Naive thymus-derived CD8-positive, alpha-beta T cell (primary cell): ENCODE measurements at places on chromosomes 1 and 21.

GRCh38 chr1:79259390-79260336, 253.1 kb upstream of the ADGRL4 start:
- no peak overlapping the region for H3K27ac ChIP-seq
- H3K36me3 ChIP-seq, result no peaks in the 10 kb centered on the region
- DNase-seq, result no peak
- H3K4me3 ChIP-seq, result no peak overlapping the region
- no peaks in the 10 kb centered on the region for H3K27me3 ChIP-seq

- no peak for DNase-seq
- no peak overlapping the region for H3K27ac ChIP-seq
- H3K36me3 ChIP-seq, result no peaks in the 10 kb centered on the region
- H3K4me3 ChIP-seq, result no peak overlapping the region
- no peaks in the 10 kb centered on the region for H3K4me1 ChIP-seq
- no peaks in the 10 kb centered on the region for H3K27me3 ChIP-seq
These were observed 1046.2 kb downstream of the KCNT2 start for GRCh38 chr1:195562074-195562473.

- H3K27ac ChIP-seq, result no peak overlapping the region
- DNase-seq, result no peak
- H3K4me3 ChIP-seq, result no peak overlapping the region
- H3K36me3 ChIP-seq, result no peaks in the 10 kb centered on the region
These were observed 6.4 kb downstream of the XCL1 start for GRCh38 chr1:168582688-168583336.

DNA sequence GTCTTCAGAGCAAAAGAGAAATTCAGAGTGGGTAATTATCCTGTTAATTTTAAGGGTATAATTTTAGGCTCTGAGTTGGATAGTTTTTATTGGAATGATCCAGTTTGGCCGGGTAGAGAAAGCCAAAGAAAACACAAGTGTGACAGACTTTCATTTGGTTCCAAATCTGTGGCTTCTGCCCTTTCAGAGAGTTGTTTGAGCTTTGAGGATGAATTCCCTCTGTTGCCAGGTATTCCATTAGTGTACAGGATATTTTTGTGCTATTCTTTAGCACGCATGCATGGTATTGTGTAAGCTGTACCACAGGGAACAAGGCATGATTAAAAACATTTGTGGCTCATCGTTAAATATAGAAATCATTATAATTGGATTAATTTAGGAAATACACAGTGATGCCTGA, 384.4 kb downstream of the ADGRL2 start:
- H3K27me3 ChIP-seq, result peaks cover 3% of the 10 kb centered on the region
- H3K4me3 ChIP-seq, result no peak overlapping the region
- H3K36me3 ChIP-seq, result no peaks in the 10 kb centered on the region
- H3K4me1 ChIP-seq, result no peaks in the 10 kb centered on the region
- no peak overlapping the region for H3K27ac ChIP-seq

DNA sequence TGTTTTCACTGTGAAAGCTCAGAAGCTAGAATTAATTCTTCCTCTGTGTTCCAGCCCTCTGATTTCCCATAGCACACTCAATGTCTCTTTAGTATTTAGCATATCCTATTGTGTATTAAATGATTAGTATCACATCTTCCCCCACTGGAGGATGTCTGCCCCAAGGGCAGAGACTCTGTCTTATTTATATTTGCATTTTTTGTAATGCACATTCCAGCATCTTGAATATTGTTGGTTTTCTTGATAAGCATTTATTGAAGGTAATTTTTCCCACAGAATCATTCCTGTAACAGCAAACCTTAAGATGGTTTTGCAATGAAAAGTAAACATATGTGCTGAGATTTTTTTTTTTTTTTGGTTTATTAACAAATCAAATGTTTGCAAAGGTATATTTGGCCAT, 34.1 kb downstream of the CENPF start:
- no peak overlapping the region for H3K27ac ChIP-seq
- no peaks in the 10 kb centered on the region for H3K27me3 ChIP-seq
- peaks cover 29% of the 10 kb centered on the region for H3K4me1 ChIP-seq

DNA sequence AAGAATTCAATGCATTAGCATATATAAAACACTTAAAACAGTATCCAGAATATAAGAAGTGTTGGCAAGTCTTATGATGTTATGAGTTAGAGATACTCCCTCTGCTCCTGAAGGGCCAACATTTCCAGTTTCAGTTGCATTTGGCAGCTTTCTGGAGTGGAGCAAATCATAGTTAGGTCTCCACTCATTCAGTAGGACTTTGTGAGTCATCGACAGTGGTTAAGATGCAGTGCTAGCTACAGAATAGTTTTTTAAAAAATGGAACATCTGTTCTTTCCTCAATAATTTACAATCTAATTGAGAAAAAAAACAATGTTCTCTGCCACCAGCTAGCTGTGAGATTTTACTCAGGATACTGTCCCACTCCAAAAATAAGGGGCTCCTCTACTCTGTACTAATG, 389.1 kb downstream of the HLX start:
- no peaks in the 10 kb centered on the region for H3K4me1 ChIP-seq
- no peaks in the 10 kb centered on the region for H3K27me3 ChIP-seq
- no peak overlapping the region for H3K27ac ChIP-seq
- H3K4me3 ChIP-seq, result no peak overlapping the region
- no peaks in the 10 kb centered on the region for H3K36me3 ChIP-seq

DNA sequence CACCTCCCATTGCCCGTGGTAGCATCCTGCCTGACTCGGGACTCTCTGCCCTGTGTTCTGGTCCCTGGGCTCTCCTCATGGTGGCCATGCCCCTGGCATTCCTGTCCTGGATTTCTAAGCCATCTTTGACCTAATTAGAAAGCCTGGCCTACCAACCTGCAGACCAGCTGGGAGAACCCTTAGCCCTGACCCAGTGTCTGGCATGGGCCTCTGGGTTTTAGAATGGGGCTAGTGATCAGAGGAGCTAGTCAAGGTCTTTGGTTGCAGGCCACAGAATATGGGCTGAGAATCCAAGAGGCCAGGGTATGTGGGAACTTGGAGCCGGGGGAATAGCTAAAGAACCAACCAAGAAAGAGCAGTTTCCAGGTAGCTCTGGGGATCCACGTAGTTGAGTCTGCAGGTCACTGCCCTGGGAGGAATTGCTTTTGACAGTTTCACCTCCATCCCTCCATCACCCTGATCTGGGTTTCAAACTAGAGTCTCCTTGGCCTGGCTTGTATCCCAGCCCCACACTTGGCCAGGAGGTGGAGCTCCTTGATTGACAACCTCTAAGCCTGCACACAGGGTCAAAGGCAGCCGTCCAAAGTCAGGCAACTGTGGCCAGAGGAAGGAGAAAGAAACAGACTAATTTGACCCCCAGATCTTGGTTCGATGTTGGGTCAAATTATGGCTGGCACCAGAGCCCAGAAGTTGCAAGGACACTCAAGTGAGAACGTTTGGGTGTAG, 54.7 kb upstream of the ABCG1 start:
- no peaks in the 10 kb centered on the region for H3K36me3 ChIP-seq
- DNase-seq, result peak; percentile 39
- peak overlapping the region; percentile 24 for H3K27ac ChIP-seq
- H3K4me1 ChIP-seq, result peaks cover 24% of the 10 kb centered on the region
- H3K27me3 ChIP-seq, result no peaks in the 10 kb centered on the region

DNA sequence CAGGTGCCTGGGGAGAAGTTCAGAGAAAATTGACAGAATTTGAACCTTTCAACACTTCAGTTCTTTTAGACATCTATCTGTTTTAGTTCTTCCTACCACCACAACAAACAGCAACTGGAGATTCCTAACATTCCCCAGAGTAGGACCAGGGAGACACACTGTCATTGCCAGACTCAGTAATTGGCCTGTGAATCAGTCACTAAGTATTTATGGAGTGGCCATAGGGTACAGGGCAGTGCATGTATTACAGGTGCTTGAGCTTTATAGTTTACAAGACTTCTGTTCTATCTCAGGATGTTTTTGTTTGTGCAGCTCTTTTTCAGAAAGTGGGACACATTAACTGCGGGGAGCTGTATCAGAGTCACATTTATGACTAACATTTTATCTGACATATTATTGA, 1.7 kb downstream of the CDC14A start:
- H3K36me3 ChIP-seq, result peaks cover 12% of the 10 kb centered on the region
- no peaks in the 10 kb centered on the region for H3K27me3 ChIP-seq
- peaks cover 53% of the 10 kb centered on the region for H3K4me1 ChIP-seq
- H3K4me3 ChIP-seq, result peak overlapping the region; percentile 96

DNA sequence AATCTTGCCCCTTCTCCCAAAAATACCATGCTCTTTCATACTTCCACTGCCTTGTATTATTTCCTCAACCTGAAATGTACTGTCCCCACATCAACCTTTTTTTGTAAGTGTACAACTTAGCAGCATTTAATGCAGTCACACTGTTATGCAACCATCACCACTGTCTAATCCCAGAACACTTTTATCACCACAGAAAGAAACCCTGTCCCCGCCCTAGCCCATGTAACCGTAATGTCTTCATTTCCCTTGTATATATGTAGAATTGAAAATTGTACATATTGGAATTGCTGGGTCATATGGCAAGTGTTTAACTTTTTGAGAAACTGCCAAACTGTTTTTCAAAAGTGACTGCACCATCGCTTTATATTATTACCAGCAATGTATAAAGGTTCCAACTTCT, 37.4 kb downstream of the PTP4A2 start:
- peaks cover 39% of the 10 kb centered on the region for H3K4me1 ChIP-seq
- no peak overlapping the region for H3K4me3 ChIP-seq
- H3K27me3 ChIP-seq, result no peaks in the 10 kb centered on the region
- no peak for DNase-seq
- no peaks in the 10 kb centered on the region for H3K36me3 ChIP-seq
- H3K27ac ChIP-seq, result no peak overlapping the region

DNA sequence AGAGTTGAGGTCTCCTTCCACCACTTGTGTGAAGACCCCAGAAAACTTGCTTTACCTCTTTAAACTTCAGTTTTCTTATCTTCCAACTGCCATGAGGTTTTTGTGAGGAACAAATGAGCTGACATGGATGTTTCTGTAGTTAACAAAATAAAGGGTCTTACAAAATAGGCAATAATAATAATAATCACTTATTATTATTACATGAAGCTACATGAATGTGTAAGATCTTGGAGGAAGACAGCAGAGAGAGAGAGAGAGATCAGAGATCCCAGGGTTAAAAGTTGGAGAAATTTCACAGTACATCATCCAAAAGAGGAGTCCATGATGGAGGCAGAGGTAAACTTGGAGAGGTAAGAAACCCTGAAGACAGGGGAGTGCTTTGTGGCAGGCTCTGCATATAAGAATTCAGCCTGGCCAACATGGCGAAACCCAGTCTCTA, 10.7 kb downstream of the RCC1 start:
- H3K36me3 ChIP-seq, result peaks cover 10% of the 10 kb centered on the region
- H3K4me3 ChIP-seq, result no peak overlapping the region
- DNase-seq, result no peak
- H3K27me3 ChIP-seq, result no peaks in the 10 kb centered on the region

DNA sequence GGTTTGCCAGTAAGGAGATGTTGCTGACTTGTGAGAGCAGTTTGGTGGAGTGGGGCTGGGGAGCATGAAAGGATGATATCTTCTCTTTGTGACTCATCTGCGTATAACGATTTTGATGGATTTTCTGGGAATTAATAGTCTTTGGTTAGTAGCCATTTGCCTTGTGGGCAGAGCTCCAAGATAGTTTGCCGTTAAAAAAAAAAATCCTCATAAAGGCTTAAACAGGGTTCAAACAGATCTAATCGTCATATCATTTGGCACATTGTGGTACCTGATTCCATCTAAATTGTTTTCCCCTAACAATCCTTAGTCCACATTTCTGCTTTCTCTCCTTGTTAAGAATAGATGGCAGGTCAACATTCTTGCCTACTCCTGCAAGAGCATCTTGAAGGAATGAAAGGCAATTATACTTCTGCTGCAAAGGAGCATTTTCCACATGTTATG, 168.0 kb downstream of the PPP1R12B start:
- no peak overlapping the region for H3K27ac ChIP-seq
- no peaks in the 10 kb centered on the region for H3K27me3 ChIP-seq
- no peak for DNase-seq
- peaks cover 36% of the 10 kb centered on the region for H3K36me3 ChIP-seq

DNA sequence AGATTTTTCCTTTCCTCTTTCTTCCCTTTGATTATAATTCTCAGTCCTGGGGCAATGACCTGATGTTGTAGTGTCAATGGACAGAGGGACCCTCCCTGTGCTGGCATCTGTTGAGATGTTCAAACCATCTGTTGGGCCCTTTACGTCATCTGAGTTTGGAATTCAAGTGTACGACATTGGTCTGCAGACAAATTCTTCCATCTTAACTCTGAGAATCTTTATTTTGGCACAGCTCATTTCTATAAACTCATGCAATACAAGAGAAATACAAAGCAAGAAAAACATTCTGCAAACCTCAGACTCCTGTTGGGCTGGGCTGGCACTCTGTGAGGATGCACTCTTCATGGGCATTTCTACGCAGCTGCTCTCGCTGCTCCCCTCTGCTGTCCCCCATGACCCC, 54.2 kb downstream of the IFI44 start:
- H3K4me3 ChIP-seq, result no peak overlapping the region
- no peaks in the 10 kb centered on the region for H3K4me1 ChIP-seq
- no peaks in the 10 kb centered on the region for H3K36me3 ChIP-seq
- H3K27ac ChIP-seq, result no peak overlapping the region
- peaks cover 54% of the 10 kb centered on the region for H3K27me3 ChIP-seq

DNA sequence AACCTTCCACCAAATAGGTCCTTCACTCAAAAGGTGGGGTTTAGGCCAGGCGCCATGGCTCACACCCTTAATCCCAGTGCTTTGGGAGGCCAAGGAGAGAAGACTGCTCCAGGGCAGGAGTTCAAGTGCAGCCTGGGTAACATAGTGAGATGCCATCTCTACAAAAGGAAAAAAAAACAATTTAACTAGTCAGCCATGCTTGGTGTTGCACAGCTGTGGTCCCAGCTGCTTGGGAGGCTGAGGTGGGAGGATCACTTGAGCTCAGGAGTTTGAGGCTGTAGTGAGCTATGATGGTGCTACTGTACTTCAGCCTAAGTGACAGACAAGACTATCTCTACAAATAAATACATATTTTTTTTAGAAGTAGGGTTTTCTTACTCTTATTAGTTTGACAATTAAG, 617.5 kb downstream of the KIF26B start:
- H3K4me1 ChIP-seq, result no peaks in the 10 kb centered on the region
- no peak for DNase-seq
- H3K4me3 ChIP-seq, result no peak overlapping the region
- no peak overlapping the region for H3K27ac ChIP-seq
- H3K36me3 ChIP-seq, result no peaks in the 10 kb centered on the region

DNA sequence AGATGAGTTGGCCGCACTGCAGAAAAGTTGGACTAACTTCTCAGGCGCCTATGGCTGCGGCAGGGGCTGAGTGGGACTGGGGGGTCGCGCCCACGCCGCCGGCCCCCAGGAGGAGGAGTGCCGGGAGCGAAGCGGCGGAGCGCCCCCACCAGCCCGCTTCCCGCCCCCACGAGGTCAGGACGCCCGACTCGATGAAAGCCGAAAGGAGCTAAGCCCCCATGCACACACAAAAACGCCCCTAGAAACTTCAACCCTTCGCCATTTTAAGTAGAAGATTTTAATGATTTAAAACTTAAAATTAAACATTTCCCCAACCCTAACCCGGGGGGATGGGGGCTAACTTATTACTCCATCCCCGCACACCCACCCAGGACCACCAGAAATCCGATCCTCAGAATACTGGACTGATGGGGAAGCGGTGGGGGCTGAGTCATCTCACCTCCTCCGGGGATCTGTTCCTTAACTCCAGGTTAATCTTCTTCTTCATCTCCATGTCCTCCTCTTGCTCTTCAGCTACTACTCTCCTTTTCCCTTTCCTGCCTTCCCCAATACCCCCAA, 539 bp downstream of the ANP32E start:
- no peaks in the 10 kb centered on the region for H3K27me3 ChIP-seq
- DNase-seq, result peak; percentile 44
- no peak overlapping the region for H3K27ac ChIP-seq
- H3K4me1 ChIP-seq, result peaks cover 20% of the 10 kb centered on the region
- no peak overlapping the region for H3K4me3 ChIP-seq

GRCh38 chr1:203686091-203686632, 59.5 kb downstream of the ATP2B4 start:
- H3K27me3 ChIP-seq, result no peaks in the 10 kb centered on the region
- peaks cover 40% of the 10 kb centered on the region for H3K36me3 ChIP-seq
